ENCODE measurements at places on chromosomes 5 and 9. TPM values are rescaled to one million over a fixed set of nuclear protein-coding genes. Genes with fewer than 3 reads are reported as not detected.

DNA sequence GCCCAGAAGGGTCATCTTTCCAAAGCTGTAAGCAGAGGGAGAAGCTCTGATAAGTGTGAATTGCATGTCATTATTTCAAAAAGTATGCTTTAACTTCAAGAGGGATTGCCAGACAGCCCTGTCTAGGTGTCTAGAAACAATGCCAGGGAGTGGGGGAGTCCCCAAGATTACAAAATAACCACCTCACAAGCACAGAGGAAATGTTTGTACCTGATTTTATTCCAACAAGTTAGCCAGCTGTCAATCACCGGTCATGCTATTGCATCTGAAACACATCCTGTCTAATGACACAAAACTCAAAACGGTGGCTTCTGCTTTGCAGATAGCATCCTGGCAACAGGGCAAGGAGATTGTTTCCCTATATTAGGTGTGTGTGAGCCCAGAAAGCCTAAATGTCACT is 154.2 kb upstream of the WWC1 start:
- DNase-seq: no peak

- no peak for DNase-seq
Measured at GRCh38 chr5:110785356-110785755, 46.5 kb downstream of the SLC25A46 start.

DNA sequence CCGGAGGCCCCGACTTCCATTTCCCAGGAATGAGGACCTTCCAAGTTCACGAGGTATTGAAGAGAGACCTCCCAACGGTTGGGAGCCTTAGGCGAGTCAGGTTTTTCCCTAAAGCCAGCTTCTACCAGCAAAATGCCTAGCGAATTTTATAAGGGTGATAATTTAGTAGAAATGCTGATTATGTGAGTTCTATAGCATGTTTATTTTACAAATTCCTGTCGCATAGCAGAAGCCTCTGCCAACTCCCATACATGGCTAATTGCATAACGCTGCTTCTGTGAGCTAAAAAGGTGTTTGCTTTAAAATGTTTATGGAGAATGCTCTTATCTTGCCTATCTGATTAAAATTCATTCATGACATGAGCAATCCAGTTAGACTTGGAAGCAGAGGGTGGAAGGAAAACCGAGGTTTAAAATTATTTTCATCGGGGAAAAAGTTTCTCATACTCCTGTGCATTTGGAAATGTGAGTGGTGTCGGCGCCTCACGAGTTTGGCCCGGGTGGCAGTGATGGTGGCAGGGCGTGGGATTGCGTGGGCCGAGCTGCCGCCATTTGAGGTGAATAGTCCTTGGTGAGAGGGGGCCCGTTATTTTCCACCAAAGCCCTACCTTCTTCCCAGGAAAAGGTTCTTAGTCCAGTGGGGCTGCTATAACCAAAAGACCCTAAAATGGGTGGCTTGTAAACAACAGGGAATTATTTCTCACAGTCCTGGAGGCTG is 104.4 kb upstream of the FCN2 start:
- DNase-seq: no peak

GRCh38 chr5:69265931-69266330 is 31.2 kb downstream of the CDK7 start:
- no peak for DNase-seq

- DNase-seq: no peak
Measured at GRCh38 chr9:82353631-82354278, 365.2 kb downstream of the SPATA31D1 start.

DNA sequence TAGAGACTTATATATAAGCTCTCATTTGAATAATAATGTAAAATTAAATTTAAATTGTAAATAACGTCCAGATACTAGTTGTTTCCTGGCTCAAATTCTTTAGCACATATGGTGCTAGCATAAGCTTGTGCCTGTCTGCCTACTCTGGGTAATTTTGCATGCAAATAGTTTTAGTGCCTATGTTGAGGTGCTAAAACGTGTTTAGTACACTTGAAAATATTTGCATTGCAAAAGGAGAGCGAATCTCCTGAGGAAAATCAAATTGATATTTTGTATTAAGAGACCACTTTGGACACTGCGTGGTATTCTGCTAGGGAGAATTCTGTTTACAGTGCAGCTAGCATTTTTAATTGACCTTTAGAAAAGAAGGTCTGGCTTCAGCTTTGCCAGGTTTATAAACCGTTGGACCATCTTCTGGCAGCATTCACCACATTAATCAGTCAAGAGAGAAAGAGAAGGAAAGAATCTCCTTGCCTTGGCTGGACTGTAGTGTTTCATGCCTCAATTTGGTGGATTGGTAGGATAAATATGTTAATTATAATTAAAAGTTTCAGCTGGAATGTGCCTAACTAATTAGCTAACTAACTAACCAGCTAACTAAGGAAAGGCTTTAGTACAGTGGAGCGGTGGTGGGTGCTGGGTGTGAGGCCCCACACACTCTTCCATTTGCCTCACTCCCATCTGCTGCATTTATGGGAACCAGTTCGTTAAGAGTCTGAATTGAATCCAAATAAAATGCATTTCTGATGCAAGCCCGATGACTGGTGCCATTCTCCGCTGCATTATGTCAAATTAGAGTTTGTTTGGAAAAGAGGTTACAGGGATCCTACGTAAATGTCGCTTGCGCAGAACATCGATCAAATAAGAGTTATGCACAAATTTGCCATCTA is 150.1 kb upstream of the MPDZ start:
- DNase-seq: no peak

GRCh38 chr9:512555-513272 is 298.0 kb downstream of the DOCK8 start:
- DNase-seq: no peak

DNA sequence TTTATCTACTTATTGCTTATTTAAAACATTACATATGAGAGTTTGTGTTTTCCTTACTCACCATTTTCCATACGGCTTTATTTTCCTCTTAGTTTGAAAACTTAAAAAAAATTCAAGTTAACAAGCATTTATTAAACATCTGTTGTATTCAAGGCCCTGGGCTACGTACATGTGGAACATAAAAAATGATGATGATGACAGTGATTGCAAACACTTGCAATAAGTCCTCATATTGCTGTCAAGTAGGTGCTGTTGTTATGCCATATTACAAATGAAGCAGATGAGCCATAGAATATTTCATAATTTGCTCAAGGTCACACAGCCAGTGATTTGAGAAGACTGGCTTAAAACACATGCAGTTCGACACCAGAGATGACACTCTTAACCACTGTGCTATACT is 180.6 kb downstream of the COMMD10 start:
- no peak for DNase-seq

DNA sequence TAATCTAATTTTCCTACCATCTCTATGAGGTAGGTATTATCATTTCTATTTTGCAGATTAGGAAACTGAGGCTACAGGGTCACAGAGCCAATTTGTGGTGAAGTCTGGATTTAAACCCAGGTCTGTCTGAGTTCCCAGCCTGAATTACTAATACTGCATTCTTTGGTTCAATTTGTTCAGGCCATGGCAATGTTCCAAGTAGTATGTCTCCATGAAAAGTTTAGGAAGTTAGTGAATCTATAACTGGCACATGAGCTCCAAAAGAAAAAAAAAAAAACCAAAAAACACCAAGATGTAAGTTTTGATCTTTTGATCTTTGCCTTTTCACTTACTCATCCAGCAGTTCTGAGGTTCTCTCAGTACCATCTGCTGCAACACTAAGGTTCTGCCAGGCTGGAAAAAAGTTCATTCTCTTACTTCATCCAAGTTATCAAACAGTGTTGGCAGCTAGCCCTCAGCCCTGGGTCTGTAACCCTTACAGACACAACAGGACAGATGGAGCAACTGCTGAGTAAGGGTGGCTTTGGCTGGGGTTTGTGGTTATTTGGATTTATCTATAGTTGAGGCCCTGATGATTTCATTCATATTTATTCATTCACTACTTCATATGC is 4.4 kb upstream of the TMEM268 start:
- no peak for DNase-seq

DNA sequence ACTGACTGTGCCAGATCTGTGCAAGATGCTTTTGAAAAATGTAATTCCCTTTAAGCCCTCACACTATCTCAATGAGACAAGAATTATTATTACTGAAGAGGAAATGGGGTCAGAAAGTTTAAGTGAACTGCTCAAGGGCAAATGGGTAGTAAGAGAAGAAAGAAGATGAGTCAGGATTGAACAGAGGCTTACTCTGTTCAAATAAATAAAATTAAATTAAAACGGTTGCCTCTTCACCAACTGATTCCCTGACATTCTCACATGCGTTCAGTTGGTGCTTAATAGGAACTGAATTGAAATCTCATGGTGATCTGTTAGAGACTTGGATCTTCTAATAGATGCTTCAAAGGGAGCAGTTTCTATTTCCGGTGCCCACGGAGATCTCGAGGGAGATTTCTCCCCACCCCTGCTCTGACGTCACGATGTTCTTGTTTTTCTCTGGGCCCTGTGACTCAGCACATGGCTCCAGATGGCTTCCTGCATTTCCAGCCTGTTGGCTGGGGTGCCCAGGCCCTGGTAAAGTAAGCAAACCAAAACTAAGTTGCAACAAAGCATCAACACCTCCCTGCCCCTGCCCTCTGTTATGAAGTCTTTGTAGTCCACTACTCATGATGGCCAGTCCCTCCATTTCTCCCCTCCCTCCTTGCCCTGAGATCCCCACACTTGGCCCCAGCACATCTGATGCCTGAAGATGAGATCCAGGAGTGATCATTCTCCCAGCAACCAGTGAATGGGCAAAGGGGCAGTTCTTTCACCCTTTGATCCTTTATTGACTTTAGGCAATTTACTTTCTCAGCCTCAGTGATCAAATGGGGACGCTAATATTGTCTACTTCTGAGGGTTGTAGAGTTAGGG is 106.1 kb upstream of the CPEB4 start:
- DNase-seq: peak; percentile 92

- DNase-seq: no peak
Measured at GRCh38 chr5:139335811-139336210, 5.8 kb upstream of the PAIP2 start.

DNA sequence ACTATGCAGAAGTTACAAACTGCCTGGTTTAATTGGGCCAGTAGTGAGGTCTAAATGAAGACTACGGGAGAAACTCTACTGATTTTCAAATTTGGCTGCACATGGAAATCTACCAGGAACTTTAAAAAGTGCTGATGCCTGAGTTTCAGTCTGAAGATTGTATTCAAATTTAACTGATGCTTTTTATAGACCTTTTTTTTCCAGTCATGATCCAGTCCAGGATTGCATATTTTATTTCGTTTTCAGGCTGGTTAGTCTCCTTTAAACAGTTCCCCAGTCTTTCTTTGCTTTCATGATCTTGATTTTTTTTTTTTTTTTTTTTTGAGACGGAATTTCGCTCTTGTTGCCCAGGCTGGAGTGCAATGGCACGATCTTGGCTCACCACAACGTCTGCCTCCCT is 23.7 kb upstream of the SPZ1 start:
- DNase-seq: no peak

GRCh38 chr9:123322273-123323195 is 33.5 kb upstream of the CRB2 start:
- DNase-seq: no peak

- no peak for DNase-seq
Measured at GRCh38 chr9:8857068-8857925, 1057.7 kb upstream of the DMAC1 start.

DNA sequence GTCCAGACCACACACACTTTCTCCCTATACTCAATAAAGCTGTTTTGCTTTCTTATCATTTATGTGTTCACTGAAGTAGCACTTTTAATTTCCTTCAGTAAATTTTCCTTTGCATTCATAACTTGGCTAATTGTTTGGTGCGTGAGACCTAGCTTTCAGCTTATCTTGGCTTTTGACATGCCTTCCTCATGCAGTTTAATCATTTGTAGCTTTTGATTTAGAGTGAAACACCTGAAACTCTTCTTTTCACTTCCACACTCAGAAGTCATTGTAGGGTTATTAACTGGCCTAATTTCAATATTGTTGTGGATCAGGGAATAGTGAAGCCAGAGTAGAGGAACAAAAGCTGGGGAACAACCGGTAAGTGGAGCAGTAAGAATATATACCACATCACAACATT is 114.7 kb downstream of the ST8SIA4 start:
- no peak for DNase-seq

GRCh38 chr5:171614511-171614910 is 171.1 kb upstream of the SMIM23 start:
- DNase-seq: no peak

DNA sequence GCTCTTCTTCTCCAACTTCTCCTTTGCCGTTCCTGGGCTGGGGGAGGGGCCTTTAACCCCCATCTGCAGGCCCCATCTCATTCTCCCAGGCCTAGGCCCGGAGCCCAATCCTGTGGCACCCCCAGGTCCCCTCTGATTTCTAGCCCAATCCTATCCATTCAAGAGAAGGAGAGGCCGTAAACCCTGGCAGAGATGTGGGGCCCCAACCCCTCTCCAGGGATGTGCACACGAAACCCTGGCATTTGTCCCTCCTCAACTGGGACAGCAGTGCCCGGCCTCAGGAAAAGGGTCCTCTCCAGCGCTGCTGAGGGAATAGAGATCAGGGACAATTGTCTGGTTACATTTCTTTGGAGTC is 24.2 kb upstream of the ADAMTS2 start:
- no peak for DNase-seq

DNA sequence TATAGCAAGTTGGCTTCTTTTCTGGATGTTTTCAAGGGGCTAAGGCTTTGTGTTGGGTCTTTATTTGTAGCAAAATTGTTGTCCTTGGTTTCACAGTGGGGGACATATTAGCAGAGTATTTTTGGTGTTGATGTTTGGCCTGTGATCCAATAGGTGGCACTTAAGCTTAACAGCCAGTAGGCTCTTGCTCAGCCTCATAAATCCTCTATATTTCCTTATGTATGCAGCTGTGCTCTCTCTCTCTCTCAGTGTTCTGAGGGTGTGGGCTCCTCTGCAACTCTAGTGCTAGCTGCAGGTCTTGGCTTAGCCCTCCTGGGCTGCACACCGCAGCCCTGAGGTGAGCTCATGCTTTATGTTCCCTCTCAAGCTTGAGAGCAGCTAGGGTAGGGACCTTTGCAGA is 195.0 kb upstream of the GHR start:
- DNase-seq: no peak

DNA sequence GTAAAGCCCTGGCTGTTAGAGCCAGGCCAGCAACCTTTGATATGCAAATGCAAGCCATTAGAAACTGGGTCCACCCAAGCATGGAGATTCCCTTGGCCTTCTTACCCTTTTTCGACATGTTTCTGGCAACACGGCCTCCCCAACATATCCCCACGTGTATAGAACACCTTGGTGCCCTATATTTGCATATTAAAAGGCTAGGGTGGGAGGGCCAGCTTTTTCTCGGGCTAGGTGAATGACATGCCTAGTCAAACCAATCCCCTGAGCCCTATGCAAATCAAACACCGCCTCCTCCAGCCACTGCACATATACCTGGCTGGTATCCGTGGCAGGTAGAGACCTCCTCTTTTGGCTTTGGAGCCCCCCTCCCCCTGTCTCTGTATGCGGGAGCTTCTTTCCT is 55.6 kb upstream of the ZFR start:
- DNase-seq: no peak

The SEMA5A gene
- 75.8 TPM for total RNA-seq

The FANCG gene
- total RNA-seq: 5.6 TPM

The ZNF454 gene
- 1.7 TPM for total RNA-seq

The PTPRD gene
- total RNA-seq: 13.0 TPM

The ZNF474 gene
- not detected for total RNA-seq

The ROPN1L gene
- total RNA-seq: 0.43 TPM

The PCDHGC3 gene
- total RNA-seq: 16.9 TPM

The SNX30 gene
- total RNA-seq: 4.5 TPM

The STARD4 gene
- total RNA-seq: 11.7 TPM

The LCNL1 gene
- total RNA-seq: 5.9 TPM

The ADGRD2 gene
- not detected for total RNA-seq

The CCNO gene
- 0.22 TPM for total RNA-seq

The IL13 gene
- not detected for total RNA-seq

Measured in cardiac septum (tissue), 1 donor.